ENCODE measurements at places on chromosomes 11 and 22.

DNA sequence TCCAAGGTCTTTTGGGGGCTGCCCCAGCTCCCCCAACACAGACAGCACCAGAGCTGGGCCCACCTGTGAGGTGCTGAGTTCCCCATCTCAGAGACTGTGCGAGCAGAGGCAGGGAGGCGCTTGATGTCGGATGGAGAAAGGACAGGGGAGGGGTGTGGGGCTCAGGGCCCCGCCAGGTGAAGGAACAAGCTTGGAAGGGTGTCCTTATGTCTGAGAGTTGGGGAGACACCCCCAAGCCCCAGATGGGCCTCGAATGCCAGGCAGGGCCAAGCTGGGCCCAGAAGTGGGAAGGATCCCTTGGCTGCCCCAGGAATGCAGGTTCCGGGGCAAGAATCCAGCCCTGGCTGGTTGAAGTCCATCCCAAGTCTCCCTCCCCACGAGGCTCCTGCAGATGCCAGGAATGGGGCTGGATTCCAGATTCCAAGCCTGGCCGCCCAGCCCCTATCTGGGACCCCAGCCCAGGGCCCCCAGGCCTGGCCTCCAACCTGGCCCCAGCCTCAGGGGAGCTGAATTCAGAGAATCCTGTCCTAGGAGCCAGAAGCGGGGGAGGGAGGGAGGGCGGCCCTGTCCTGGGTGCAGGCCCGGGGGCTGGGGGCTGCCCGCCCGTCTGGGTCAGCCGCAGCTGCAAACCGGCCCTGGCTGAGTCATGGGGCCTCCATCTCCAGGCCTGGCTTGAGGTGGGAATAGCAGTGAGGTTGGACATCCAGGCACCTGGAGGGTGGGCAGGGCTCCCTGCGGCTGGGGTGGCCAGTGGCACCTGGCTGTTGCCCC lies 50.9 kb downstream of the CDKN1C start:
- DNase-seq = no peak

DNA sequence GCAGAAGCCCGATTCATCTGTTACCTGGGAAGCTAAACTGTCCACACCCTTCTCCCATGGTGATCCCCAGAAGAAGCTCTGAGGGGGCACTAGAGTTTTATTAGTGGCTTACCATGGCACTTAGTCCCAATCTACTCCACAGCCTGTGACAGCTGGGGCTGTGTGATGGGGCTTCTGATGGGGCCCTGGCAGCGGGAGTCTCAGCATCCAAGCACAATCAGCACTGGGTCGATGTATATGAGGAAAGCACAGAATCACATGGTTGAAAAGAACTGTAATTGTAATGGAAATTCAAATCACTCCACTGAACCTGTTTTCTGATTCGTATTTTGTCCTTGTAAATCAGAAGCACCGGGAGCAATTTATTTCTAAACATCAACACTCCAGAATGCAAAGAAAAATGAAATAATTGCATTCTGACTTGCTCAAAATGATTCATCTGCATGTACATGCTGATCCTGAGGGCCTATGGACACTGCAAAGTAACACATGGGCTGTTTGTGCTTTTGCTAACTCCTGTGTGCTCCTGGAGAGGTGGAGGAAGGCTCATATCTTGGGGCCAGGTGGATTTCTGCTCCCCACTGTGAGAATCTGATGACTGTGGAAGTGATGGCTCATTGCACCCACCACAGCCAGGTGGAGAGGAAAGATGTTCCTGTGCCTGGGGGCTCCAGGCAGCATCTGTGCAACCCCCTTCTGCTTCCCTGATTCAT lies 203.0 kb downstream of the KIRREL3 start:
- DNase-seq = no peak

- no peak for DNase-seq
These were observed 17.2 kb downstream of the IFITM10 start for GRCh38 chr11:1733009-1733715.

GRCh38 chr22:18116634-18117033 lies 6.0 kb downstream of the TUBA8 start:
- DNase-seq = no peak

DNA sequence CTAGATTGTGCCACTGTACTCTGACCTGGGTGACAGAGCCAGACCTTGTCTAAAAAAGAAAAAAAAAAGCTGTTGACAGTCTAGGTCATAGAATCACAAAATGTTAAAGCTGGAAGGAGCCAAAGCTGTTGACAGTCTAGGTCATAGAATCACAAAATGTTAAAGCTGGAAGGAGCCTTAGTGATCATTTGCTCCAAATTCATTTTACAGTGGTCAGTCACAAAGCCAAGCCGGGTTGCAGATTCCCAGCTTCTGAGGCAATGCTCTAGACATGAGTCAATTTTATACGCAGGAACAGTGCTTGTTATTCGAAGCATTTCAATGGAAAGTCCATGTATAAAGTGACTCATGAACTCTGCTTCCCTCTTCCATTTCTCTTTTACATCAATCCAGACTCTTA lies 47.4 kb downstream of the SYT13 start:
- DNase-seq = no peak

DNA sequence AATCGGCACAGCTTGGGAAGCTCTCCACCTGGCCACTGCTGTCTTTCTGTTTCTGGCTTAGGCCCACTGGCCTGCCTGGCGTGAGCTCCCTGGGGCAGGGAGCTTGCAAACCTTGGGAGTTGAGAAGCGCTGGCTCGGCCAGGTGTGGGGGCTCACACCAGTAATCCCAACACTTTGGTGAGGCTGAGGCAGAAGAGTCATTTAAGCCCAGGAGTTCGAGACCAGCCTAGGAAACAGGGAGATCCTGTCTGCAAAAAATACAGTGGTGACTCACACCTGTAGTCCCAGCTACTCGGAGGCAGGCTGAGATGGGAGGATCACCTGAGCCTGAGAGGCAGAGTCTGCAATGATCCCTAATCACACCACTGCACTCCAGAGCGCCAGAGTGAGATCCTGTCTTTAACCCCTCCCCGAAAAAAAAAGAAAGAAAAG lies 4.0 kb downstream of the AP5B1 start:
- DNase-seq = no peak

GRCh38 chr22:23401111-23401909 lies 178.8 kb downstream of the IGLL1 start:
- no peak for DNase-seq

GRCh38 chr11:111194860-111195568 lies 50.5 kb upstream of the POU2AF2 start:
- no peak for DNase-seq
